ENCODE measurements at places on chromosomes 5 and 9. TPM values are rescaled to one million over a fixed set of nuclear protein-coding genes. Genes with fewer than 3 reads are reported as not detected.

FAM240B gene
- not detected for total RNA-seq

BARX1 gene
- total RNA-seq, result not detected

ERCC8 gene
- total RNA-seq, result 44.9 TPM

MRPL50 gene
- total RNA-seq, result 23.4 TPM

IFNA13 gene
- total RNA-seq, result not detected

TAF11L2 gene
- total RNA-seq, result not detected

RNF208 gene
- total RNA-seq, result 0.31 TPM

PTPRD gene
- 10.0 TPM for total RNA-seq

SEMA5A gene
- 20.4 TPM for total RNA-seq

SURF1 gene
- total RNA-seq, result 45.4 TPM

AQP7 gene
- 0.97 TPM for total RNA-seq

PCA3 gene
- not detected for total RNA-seq

SLC6A3 gene
- total RNA-seq, result not detected

DND1 gene
- total RNA-seq, result 0.37 TPM

KCNIP1 gene
- not detected for total RNA-seq

CCL28 gene
- not detected for total RNA-seq

GAS1 gene
- 6.6 TPM for total RNA-seq

PIP5K1B gene
- not detected for total RNA-seq

PCDHGA9 gene
- total RNA-seq, result 1.1 TPM

IFNA4 gene
- not detected for total RNA-seq

SET gene
- total RNA-seq, result 655 TPM

RXRA gene
- total RNA-seq, result 12.8 TPM

GABRA1 gene
- total RNA-seq, result 2.4 TPM

HSPB3 gene
- 25.8 TPM for total RNA-seq

INSL6 gene
- total RNA-seq, result not detected

DTWD2 gene
- 7.7 TPM for total RNA-seq

LCN1 gene
- not detected for total RNA-seq

LHX3 gene
- not detected for total RNA-seq

ALG2 gene
- 56.6 TPM for total RNA-seq

HRH2 gene
- total RNA-seq, result 0.18 TPM

IFNA2 gene
- not detected for total RNA-seq

LURAP1L gene
- total RNA-seq, result 10.6 TPM

CTNNAL1 gene
- total RNA-seq, result 90.8 TPM
